ENCODE measurements at places on chromosomes 6 and 20.

DNA sequence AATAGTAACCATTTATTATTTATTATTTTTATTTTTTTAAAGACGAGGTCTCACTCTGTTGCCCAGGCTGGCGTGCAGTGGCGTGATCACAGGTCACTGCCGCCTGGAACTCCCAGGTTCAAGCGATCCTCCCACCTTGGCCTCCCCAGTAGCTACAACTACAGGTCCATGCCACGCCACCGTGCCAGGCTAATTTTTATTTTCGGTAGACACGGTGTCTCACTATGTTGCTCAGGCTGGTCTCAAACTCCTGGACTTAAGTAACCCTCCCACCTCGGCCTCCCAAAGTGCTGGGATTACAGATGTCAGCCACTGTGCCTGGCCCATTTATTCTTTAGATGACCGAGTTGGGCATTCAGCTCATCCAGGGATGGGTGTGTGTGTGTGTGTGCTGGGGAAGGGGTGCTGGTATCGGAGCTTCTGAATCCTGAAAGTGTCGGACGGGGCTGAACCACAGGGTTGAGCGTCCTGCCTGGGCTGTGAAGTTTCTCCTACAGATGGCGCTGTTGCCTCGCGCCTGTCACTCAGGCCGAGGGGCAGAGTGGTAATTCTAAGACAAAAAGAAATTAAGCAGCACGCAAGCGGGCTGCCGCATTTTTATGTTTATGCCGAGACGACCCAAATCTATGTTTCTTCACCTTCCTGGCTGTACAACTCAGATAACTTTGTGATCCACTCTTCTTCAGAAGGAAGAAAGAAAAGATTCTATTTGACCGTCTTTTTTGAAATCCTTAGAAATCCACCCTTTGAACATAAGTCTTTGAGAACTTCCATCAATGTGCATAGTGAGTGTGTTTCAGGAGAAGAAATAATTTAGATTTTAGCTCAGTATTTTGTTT is 252.8 kb downstream of the CDH26 start:
- DNase-seq: peak; percentile 41

DNA sequence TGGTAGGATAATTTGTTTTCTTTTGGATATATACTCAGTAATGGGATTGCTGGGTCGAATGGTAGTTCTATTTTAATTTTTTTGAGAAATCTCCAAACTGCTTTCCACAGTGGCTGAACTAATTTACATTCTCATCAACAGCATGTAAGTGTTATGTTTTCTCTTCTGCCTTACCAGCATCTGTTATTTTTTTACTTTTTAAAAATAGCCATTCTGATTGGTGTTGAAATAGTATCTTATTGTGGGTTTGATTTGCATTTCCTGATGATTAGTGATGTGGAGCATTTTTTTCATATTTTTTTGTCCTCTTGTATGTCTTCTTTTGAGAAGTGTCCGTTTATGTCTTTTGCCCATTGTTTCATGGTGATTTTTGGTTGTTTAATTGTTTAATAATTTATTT is 11.9 kb downstream of the HINT3 start:
- DNase-seq: no peak

GRCh38 chr6:104940893-104941728 is 15.8 kb upstream of the LIN28B start:
- no peak for DNase-seq

DNA sequence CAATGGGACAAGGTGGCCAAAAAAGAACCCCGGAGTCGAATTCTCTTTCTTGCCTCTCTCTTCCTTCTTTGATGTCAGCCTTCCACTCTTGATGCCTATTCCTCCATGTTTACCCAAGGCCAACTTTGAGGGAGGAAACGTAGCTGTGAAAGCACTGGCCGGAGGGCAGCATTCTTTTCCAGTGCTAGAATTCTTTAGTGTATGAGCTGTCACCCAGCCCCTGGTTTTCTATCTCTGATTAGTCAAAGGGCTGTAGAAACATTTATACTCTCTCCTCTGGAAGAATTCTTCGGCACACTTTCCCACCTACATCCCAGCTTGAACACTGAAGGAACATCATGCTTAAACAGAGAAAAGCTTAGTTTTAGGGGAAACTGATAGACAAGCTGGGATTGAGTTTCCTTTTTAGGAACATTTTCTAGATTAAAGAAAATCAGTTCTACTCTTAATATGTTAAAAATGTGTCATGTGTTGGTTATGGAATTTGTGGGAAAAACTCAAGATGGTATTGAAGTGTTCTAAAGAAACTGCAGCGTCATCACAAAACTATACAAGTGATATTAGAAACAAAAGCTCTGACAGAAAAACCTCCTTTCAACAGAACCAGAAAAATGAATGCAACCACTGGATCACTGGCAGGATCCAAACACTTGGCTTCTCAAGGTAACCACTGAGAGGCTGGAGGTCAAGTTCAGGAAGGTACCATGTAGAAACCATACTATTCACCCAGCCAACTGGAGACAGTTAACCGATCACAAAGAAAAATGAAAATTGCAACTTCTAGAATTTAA is 20.7 kb upstream of the UTRN start:
- DNase-seq: peak; percentile 43

- peak; percentile 56 for DNase-seq
These were observed 219.8 kb downstream of the LAMA2 start for GRCh38 chr6:129102741-129103140.

DNA sequence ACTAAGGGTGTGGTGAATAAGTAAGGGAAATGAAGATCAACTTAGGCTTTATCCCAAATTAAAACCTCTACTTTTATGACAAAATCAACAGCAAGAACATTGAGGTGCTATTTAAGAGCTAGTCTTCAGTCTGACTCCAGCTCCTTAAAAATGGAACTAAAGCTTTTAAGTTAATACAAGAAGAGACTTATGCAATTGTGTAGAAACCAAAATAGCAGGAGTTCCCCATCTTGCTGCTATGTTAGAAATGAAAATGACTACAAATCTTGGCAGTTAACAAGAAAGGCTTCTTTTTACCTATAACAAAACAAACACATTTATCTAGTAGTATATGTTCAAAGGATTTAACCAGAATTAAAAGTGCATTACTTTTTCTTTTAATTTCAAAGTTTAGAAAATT is 25.7 kb downstream of the HMGN3 start:
- DNase-seq: no peak

GRCh38 chr6:98324446-98324845 is 509.9 kb upstream of the POU3F2 start:
- no peak for DNase-seq

DNA sequence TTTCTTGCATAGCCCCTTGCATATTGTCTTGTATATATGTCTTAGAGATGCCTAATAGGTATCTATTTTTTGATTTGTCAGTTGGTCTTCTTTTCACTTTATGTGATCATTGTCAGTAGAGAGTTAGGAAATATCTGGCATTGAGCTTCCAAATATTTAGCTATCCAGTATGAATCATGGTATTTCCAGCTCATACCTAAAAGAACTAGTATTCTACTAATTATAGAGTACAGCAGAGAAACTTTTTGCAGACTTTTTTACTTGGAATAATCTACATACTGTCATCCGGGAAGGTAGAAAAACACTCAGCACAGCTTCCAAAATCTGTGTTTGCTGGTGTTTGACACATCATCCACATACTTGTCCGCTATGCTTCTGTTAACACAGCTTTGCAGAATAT is 156.4 kb upstream of the HTR1E start:
- no peak for DNase-seq

DNA sequence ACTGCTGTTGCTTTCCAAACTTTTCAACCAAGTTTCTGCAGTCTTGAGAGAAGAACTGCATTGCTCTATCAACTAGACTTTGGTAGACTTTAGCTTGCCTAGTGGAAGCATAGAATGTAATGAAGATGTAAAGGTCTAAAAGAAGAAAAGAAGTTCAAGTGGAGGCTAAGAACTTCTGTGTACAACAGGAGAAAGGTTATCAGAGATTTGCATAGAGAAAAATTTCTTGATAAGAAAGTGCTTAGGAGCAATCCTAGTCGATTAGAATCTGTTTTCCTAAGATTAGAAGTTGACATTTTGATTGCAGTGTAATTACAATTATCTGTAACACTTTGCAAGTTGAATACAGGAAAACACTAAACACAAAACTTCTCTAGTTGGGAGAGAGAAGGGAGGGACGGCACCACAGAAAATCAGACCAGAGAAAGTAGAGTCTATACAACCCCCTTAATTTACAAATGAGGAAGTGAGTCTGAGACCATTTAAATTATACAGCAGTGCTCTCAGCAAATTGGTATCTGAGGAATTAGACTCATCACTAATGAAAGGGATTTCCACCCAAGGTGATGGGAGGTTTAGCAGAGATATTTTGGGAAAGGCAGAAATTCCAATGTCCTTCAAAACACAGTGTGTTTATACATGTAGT is 194.3 kb upstream of the MARCKS start:
- no peak for DNase-seq

DNA sequence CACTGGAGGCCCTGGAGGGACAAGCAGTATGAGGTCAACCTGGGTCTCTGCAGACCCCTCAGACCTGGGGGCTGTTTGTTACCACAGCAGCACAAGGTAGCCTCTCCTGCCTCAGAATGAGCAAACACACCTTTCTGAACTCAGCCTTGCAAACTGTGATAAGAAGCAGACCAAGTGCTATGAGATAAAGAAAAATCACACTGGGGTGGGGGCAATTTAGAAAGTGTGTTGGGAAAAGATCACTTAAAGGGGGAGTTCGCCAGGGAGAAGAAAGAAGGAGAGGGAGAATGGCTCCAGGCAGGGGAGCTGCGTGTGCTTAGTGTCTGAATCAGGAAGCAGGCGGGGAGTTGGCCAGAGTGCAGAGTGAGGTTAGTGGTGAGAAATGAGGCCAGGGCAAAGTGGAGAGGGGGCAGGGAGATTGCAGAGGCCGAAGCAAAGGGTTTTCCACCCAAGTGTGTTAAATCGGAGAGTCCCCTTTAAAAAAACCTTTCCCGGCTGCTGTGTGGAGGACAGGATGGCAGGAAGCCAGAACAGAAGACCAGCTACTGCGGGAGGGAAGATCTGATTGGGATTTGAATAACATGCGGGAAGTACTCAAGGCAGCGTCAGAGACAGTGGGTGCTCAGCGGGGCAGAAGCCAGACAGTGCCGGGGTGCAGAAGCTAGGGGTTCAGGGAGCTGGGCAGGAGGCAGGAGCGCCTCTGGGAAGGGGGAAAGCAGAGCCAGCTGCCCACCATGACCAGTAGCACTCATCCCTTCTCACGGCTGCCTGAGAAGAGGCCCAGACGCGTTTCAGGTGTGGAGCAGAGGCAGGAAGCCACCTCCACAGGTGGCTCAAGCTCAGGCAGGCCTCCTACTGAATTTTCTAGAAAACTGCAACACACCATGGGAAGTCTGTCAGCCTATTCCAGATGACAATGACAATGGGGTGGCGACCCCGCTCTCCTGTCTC is 9.0 kb downstream of the ADA start:
- peak; percentile 34 for DNase-seq

DNA sequence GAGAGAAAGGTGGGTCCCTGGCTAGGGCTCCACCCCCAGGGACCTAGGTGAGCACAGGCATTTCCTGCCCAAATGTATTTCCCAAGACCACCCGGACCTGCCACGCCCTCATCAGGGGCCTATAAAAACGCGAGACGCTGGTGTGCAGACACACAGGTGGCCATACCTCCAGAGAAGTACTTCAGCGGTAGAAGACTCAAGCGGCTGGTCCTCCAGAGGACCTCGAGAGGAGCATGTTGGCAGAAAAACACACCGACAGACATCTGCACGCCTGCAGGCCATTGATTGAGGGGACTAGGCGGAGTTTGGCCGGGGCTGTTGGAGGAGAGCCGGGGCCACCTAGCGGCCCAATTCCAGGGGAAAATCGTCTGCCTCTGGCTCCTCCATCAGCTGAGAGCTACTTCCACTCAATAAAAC is 695.8 kb upstream of the MMS22L start:
- DNase-seq: no peak

DNA sequence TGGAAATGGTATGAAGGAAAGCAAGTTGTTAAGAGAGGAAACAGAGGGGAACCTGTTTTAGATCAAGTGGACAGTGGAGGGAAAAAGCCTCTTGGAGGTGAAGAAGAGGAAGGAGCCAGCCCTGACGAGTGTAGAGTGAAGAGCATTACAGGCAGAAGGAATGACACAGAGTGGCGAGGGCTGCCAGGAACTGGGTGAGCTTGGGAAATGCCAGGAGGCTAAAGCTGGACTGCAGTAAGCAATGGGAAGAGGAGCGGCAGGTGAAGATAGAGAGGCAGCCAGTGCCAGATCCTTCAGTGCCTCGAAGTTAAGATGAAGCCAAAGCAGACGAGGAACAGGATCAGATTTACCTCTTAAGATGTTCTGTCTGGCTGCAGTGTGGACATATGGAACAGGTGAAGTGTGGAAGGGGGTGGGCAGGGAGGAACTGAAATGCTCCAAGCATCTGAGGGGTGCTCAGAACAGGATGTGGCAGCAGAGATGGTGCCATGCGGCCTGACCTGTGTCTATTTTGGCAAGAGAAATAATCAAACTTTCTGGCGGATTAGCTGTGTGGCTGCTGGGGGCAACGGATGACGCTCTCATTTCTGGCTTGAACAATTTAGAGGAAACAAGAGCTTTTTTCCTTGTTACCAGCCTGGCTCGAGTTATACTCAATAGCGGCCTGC is 748.4 kb downstream of the PTPRT start:
- DNase-seq: no peak

GRCh38 chr6:9332241-9332780 is 897.0 kb upstream of the SLC35B3 start:
- DNase-seq: no peak

DNA sequence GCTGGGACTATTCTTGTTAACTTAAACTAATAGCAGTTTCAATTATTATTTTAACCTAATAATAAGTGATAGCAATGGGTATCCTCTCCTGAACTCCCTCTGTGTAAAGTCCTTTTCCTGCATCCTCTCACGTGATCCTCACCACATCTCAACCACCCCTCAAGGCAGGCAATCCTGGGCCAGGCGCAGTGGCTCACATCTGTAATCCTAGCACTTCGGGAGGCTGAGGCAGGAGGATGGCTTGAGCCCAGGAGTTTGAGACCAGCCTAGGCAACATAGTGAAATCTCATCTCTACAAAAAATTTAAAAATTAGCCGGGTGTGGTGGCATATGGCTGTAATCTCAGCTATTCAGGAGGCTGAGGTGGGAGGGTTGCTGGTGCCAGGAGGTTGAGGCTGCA is 23.7 kb downstream of the MAP1LC3A start:
- DNase-seq: no peak

GRCh38 chr20:41145821-41146620 is 8.7 kb downstream of the PLCG1 start:
- DNase-seq: no peak

DNA sequence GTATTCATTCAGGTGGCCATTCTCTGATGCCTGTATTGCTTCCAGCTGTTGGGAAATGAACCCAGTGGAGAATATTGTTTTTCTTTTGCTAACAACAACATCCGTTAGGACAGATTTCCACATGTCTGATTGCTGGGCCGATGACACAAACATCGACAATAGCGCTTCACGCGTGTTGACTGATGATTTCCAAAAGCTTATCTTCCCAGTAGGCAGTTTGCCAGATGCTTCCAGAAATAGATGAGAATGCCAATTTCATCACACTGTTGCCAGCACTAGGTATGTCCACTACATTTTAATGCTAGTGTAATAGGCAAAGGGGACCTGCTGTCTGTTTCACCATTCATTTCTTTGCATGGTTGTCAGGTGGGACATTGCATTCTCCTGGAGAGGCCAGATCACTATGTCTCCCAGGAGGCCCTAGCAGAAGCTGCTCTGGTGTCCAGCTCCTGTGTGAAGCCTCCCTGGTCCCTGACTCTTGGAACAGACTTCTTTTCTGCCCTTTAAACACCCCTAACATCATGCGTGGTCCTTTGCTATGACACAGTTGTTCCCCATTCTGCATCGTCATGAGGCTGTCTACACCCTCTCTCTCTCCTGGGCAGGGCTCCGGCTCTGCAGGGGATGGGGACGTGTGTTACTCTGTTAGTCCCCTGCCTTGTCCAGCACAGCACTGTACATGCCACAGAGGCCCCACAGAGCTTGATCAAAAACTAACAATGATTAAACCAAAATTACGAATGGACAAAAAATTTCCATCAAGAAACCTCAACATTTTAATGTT is 181.6 kb downstream of the CDH26 start:
- DNase-seq: no peak
